ENCODE measurements at places on chromosomes 2 and 18.

DNA sequence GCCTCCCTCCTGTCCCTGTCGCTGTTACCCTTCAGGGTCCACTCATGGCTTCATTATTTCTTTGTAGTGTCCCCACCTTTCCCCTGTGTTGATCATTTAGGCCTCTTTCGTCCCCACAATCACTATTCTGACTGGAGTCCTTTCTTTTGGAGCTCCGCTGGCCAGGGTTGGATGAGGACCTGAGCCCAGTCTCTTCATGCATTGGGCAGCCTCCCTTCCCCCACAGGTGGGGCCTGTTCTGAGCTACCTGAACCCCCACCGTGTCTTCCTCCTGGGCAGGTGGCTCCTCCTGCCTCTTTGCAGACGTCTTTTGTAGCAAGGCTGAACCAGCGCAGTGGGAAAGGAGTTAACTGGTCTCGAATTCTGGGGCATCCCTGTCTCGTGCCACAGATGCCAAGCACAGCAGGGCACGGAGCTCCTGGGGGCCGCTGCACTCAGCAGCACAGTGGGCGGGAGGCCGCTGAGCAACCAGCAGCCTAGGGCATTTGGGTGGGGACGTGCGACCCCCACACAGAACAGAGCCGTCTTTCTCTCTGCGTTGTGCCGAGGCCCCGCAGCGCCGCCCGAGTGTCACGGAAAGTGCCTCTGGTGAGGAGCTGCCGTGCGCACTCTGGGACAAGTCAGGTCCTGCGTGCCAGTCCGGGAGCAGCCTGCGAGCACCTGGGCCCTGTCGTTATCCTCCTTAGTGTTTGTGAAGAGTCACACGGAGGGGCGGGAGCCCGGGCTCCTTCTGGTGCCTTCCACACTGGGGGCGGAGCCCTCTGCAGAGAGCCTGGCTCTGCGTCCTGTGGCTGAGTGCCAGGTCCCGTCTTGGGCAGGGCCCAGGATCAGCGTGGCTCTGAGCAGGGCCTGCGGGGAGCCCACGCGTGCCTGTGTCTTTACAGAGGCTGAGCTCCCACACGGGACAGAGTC lies 130.1 kb downstream of the NFATC1 start:
- no peak for DNase-seq

- no peak for DNase-seq
These were observed 2.1 kb upstream of the MAP3K2 start for GRCh38 chr2:127389778-127390435.

- no peak for DNase-seq
These were observed 18.2 kb downstream of the AOX1 start for GRCh38 chr2:200603972-200604371.

DNA sequence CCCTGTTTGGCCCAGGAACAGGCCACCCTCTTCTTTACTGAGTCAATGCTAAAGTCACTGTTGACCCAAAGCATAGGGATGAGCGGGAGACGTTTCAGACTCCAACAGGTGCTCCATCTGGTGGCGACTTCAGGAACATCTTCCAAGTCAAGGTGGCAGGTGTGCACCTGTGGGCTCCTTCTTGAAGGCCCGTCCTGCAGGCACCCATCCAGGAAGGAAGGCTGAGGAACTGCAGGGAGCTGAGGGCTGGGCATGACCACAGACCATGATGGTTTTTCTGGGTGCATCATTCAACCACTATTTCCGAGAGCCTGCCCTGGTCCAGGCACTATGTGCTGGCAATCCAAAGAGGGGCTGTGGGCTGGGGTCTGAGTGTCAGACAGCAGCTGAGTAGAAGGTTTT lies 142.8 kb downstream of the NDUFA10 start:
- DNase-seq: peak; percentile 33

GRCh38 chr2:177783835-177784744 lies 288.5 kb downstream of the PDE11A start:
- no peak for DNase-seq

DNA sequence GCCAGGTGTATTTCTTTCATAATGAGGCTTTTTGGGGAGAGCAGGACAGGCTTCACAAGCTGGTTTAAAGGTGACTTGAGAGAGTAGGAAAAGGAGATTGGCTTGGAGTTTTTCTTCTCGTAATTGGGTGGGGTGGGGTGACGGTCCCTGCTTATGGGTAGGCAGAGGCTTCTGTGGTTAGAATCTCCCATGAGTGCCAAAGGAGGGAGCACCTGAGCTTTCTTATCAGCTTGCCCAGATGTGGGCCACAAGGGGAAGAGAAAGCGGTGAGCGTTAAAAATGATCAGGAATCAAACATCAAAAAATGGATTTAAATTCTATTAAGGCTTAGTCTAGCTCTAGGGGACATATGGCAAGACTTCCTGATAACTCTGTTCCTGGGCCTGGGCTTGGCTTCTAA lies 9.7 kb upstream of the PNPT1 start:
- DNase-seq: no peak

GRCh38 chr2:118844261-118845004 lies 3.0 kb downstream of the EN1 start:
- DNase-seq: no peak

- no peak for DNase-seq
These were observed 340.7 kb downstream of the TGIF1 start for GRCh38 chr18:3790703-3791102.

GRCh38 chr2:234051374-234052070 lies 1.0 kb downstream of the SPP2 start:
- no peak for DNase-seq

DNA sequence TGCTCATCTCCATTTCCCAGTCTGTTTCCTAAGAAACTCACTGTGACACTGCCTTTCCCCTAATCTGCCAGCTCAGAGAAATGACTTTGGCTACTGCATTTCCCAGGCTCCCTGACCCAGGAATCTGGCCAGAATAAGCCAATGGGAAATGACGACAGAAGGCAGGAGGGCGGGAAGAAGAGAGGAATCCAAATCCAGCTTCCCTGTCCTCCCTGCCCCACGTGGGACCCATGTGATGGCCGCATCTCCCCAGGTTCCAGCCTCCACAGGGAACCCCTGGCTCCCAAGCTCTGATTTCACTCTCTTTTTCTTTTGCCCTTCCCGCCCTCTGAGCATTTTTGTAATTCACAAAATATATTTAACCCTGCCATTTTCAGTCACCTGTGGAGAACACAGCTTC lies 37.8 kb upstream of the RAB12 start:
- no peak for DNase-seq

DNA sequence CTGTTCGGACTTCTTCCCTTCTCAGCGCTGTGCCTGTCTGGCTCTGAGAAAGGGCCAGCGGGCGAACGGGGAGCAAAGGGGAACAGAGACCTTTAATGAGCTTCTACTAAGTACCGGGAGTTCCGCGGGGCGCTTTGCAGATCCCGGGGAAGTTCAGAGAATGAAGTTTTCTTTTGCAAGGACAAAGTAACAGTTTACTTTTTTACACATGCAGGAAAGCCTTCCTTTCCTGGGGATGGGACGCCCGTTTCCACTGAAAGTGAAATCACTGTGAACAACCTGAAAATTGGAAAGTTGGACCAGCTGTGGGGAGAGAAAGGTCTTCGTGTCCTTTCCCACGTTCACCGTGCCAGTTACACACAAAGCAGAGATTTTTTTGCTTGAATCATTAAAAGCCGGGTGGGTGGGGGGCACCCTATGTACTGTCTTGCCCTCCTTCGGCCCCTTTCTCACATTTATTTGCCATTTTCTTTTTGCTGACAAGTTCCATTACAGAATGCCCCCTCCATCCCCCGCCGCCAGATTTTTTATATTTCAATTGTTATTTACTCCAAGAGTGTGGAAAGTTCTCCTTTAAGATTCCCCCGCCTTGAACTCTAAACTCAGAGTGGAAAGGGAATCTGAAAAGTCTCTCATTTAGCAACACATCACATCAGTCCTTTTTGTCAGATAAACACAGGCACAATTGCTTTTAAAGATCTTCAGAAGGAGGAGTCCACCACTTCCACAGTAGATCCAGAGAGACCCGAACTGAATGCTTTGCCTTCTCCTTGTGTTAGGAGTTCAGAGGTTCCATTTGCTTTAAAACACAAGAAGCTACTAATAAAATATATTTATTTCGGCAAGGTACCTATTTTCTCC lies 1.1 kb upstream of the FN1 start:
- peak; percentile 12 for DNase-seq

- no peak for DNase-seq
These were observed 58.7 kb downstream of the C18orf54 start for GRCh38 chr18:54416436-54416835.

GRCh38 chr2:60628615-60629304 lies 75.3 kb upstream of the BCL11A start:
- DNase-seq: no peak

DNA sequence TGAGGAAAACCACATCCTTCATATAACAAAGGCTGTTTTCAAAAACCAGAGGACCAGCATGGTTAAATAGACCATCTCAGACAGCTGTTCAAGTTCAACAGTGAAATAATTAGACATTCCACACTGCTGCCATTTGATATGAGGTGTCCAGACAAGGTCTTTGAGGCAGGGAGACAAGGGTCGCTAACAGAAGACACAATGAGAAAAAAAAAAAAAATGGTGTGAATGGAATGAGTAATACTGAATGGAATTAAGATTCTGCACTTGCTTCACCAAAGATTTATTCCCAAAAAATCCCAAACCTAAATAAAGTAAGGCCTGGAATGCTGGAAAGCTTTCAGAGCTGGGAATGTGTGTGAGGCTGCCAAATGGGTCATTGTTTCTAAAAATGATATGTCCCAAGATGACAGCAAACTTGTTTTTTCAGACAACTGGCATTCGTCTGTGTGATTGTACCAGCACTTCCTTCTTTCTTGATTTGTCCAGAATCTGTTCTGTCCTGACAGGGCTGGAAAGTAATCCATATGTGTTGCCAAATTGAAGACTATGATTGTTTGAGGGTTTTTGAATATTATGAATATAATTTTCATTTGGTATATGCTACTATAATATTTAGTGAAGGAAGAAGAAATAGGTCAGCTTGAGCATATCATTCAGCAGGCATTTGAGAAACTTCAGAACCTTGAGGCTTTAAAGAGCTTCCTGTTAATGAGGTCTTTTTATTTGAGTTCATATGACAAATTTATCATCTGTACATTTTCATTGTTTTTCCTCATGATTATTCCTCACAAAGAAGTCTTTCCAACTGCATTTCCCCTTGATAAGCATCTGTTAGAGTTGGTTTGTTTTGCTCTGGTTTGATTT lies 85.2 kb upstream of the ITGA4 start:
- no peak for DNase-seq

DNA sequence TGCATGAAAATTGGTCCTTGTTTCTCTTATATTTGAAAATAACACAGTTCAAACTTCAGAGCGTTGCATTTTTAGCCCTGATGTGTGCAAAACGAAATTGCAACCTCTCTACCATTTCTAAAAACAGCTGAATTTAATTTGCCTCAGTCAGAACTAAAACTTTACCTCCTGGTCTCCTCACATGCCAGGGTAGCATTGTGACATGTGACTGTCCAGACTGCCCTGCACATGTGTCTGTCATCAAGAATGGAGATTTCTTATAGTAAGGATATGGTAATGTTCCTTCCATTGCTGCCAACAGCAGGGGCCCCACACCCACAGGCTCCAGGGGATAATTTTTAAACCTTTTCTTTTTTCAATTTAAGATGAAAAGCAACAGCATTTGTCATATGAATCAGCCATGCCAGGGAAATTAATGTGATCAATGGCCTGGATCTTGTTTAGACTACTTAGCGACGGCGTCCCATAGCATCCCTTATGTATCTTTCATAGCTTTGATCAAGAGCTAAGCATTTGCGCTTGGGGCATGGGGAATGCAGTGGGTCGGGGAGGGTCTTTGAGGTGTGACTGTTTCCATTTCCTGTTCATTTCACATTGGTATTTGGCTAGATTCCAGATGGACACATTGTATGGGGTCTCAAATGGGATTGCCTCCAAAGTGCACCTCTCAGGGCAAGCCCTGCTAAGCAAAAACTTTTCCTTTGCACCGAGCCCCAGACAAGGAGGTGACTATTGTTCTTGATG lies 92.4 kb upstream of the RASGRP3 start:
- DNase-seq: no peak
